ENCODE measurements at places on chromosomes 2 and 18.
A peak's percentile ranks its signal among the peaks of the same experiment; 100 is the strongest.

- no peak for DNase-seq
Measured at GRCh38 chr2:41647468-41648050, 400.3 kb upstream of the PKDCC start.

DNA sequence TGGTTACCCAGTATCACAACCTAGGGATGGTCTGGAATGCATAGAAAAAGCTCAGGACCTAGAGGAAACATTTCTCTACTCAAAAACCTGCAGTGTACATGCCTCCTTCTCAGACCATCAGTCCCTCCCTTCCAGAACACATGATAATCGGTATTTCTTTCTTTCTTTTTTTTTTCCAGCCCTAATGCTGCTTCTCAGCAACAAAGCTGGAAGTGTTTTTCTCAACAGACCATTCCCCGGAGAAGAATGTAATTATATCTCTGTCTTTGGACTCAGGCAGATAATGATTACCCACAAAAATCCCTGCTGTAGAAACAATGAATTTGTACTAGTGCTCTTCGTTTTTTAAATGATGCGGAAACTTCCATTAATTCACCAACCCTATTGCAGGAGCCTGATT, 44.1 kb upstream of the NDUFV2 start:
- no peak for DNase-seq

GRCh38 chr2:105344704-105345345, 7.5 kb downstream of the C2orf49 start:
- no peak for DNase-seq

- DNase-seq, result no peak
Measured at GRCh38 chr2:14428056-14428455, 204.5 kb upstream of the LRATD1 start.

DNA sequence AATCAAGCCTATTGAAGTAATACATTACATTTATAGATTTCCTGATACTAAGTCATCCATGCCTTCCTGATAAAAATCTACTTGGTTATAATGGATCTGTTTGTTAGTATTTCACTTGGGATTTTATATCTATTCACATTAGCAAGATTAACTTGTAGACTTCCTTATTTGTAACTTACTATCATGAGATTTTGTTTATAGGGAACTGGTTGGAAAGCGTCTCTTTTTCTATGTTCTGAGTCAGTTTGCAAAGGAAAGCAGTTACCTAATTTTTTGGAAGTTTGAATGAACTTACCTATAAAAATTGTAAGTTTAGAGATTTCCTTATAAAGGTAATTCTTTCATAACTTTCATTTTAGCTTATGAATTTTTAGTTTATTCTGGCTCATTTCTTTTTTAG, 141.4 kb downstream of the SMAD7 start:
- no peak for DNase-seq

DNA sequence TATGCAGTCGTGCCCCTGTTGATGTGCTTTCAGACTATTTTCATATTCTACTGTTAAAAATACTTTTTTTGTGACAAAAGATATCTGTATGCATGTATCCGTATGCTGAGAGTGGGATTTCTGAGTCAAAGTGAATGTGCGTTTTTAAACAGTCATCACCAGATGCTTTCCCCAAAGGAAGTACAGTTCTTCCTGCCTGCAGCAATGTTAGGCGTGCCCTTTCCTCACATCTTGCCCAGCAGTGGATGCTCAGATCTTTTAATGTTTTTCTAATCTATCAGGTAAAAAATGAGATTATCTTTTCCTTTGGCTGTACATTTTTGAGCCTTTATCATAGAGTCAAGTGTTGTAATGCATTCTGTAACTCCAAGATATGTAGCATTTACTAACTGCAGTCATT, 111.7 kb downstream of the PTPRM start:
- DNase-seq, result no peak

DNA sequence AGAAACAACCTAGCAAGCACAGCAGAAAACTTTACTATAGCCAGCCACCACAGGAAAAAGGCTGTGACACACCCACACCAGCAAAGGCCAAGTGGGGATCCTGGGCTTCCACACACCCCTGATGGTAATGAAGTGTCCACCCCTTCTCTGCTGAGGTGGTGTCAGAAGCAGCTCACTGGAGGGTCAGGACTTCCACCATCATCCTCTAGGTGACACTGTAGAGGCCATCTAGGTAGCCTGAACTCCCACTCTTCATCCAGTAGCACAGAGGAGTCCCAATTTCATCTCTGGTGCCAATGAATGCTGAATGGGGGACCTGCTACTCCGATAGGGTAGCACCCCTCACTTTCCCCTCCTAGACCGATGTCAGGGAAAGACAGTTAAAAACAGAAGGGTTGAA, 1544.4 kb downstream of the LRP1B start:
- DNase-seq, result no peak

GRCh38 chr18:12271376-12272235, 17.4 kb downstream of the CIDEA start:
- DNase-seq, result peak; percentile 23

DNA sequence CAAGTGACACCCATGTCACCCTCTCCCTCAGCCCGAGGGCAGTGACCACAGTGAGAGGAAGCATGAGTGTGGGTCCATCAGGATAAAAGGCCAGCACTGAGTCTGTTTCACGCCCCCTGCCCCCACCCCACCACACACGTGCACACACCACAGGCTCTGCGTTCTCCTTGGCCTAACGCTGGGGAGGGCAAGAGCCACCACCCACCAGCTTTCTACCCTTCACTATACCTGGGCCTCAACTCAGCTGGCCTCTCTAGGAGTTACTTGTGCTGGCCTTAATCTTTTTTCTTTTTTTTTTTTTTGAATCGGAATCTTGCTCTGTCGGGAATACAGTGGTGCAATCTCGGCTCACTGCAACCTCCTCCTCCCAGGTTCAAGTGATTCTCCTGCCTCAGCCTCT, 140.5 kb downstream of the ZFP36L2 start:
- no peak for DNase-seq

DNA sequence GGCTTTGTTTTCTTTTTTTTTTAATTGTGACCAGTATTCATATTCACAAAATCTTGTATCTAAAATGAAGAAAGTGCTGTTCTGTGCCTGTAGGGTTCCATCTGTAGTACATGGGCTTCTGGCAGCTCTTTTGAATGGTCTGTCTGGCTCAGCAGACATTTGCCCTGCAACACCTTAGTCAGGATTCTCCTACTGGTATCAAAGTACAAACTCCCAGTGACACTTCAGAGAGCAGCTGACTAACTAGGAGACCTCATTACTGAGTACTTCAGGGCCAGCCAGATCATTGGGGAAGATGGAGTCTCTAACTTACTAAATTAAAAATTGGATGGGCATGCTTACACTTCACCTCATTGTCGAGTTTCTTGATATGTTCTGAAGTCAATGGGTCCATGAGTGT, 39.7 kb downstream of the GRHL1 start:
- DNase-seq, result no peak

GRCh38 chr2:120904379-120904778, 168.7 kb downstream of the GLI2 start:
- no peak for DNase-seq

DNA sequence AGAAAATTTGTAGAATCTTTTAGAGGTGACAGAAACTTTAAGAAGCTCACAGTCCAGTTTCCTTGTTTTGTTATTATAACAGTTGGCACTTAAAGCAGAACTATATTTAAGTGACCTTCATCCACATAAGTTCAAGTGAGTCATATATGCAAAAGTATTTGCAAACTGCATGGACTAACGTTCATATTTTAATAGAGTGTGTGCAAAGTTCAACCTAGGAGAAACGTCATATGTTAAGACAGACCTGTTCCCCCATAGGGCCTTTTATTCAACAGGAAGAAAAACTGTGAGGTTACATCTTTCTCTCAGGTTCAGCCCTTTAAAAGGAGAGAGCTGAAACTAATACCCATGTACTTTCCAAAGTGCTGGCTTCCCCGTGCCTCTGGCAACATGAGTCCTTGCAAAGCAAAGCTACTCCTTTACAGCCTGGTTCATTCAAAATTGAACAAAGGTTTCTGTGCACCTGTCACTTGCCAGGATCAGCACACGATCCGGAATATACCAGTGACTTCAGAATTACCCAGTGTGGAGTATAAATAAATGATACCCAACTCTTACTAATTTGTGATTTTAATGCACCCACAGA, 280.0 kb upstream of the RAB12 start:
- no peak for DNase-seq

- DNase-seq, result no peak
Measured at GRCh38 chr2:86563650-86564061, 413 bp upstream of the CHMP3 start.

- DNase-seq, result no peak
Measured at GRCh38 chr2:75044291-75044690, 85.8 kb downstream of the POLE4 start.

GRCh38 chr18:59085797-59086196, 53.9 kb upstream of the SEC11C start:
- no peak for DNase-seq

DNA sequence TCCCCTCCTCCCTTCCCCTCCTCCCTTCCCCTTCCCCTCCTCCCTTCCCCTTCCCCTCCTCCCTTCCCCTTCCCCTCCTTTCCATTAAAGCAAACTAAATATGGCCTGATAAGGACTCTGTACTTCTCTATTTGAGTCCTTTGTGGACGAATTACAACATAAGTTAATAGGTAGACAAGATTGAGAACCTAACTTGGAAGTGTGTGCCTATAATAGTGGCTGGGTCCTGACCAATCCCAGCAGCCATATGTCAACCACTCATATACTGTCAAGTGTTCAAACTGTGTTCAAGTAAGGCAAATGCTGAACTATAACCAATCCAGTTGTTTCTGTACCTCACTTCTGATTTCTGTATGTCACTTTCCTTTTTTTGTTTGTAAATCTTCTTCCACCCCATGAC, 97.1 kb upstream of the RBMS1 start:
- DNase-seq, result no peak

- no peak for DNase-seq
Measured at GRCh38 chr2:151096235-151096634, 165.4 kb downstream of the RBM43 start.

DNA sequence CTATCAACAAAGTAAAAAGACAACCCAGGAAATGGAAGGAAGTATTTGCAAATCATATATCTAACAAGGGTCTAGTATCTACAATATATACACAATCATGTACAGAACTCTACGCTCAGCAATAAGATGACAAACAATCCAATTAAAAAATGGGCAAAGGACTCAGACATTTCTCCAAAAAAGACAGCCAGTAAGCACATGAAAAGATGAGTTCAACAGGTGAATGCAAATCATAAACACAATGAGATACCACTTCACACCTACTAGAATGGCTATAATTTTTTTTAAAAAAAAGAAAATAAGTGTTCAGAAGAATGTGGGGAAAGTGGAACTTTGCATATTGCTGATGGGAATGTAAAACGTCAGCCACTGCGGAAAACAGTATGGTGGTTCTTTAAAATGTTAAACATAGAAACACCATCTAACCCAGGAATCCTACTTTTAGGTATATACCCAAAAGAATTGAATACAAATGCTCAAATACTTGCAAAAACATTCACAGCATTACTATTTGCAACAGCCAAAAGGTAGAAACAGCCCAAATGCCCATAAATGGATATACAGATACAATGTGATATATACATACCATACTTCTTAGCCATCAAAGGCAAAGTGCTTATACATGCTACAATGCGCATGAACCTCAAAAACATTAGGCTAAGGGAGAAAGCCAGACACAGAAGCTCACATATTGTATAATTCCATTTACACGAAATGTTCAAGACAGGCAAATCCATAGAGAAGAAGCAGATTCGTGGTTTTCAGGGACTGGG, 121.2 kb downstream of the CABYR start:
- DNase-seq, result no peak

DNA sequence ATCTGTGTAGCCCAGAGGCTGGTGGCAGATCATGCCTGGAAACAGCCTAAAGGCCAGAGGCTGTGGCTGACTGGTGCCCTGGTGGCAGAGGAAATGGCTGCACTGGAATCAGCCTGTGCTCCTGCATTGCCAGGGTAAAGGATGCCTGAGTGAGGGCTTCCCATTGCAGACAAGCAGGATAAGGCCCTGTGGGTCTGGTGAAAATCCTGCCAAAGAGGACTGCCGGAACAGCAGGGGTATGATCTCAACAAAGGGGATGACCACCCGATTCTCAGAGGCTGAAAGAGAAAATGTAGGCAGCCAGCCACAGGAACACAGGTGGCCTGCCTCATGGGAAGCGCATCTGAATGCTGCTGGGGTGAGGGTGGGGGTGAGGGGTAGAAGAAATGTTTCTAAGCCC, 48.2 kb downstream of the FBXO48 start:
- no peak for DNase-seq
